Activated CD8-positive, alpha-beta T cell treated with anti-CD3 and anti-CD28 coated beads, Interleukin-2, amount 10 ng/mL, durations not matched to agents 7 days and 5 days (primary cell): ENCODE measurements at places on chromosomes 5 and 9. TPM values are rescaled to one million over a fixed set of nuclear protein-coding genes. Genes with fewer than 3 reads are reported as not detected.

STX17 gene
- total RNA-seq: 40.0 TPM

NAIP gene
- 11.3 TPM for total RNA-seq

SOX30 gene
- total RNA-seq: 0.10 TPM

GRM6 gene
- total RNA-seq: not detected

GFRA3 gene
- 0.16 TPM for total RNA-seq

BTNL9 gene
- not detected for total RNA-seq

PCDHA1 gene
- total RNA-seq: not detected

BRINP1 gene
- not detected for total RNA-seq

TRIO gene
- total RNA-seq: 6.6 TPM

C5orf52 gene
- total RNA-seq: not detected

ABLIM3 gene
- not detected for total RNA-seq

GMCL2 gene
- not detected for total RNA-seq

NKD2 gene
- 3.2 TPM for total RNA-seq

CEL gene
- 2.4 TPM for total RNA-seq

TTC23L gene
- not detected for total RNA-seq

- DNase-seq: no peak
Observed at GRCh38 chr5:136781464-136781863, 416.1 kb upstream of the TRPC7 start.

- DNase-seq: no peak
Observed at GRCh38 chr5:20331826-20332225, 343.8 kb upstream of the CDH18 start.

DNA sequence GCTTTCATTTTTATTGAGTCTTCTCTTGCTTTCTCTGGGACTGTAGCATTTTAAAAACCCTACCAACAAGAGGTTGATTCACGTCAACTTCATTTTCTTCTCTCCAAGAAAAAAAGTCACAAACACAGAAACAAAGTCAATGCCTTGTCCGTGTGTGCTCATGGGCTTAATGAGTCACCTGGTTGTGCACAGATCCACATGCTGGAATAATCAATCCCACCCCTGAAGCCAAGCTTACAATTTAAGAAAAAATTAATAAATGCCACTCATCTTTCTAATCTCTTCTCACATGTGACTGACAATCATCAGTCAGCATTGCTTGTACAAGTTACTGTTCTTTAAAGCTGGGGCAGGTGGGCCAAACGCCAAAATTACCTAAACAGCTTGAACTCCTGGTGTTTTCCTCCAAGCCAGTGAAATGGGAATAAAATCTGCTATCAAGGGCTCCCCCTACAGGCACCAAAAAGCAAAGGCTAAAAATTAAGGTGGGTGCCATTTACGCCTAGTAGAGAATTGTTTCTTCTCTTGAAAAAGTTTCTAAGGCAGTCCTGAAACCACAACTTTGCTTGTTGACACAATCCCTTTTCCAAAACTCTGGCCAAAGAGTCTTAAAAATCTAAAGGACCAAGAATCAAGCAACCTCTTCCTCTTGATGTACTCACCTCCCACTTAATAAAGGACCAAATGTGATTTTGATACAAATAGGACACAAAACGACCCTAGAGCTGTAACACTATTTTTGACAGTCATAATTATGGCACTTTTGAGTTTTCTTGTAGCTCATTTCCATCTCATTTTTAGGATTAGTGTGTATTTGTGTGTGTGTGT is 21.3 kb downstream of the TRMO start:
- DNase-seq: peak; percentile 46

DNA sequence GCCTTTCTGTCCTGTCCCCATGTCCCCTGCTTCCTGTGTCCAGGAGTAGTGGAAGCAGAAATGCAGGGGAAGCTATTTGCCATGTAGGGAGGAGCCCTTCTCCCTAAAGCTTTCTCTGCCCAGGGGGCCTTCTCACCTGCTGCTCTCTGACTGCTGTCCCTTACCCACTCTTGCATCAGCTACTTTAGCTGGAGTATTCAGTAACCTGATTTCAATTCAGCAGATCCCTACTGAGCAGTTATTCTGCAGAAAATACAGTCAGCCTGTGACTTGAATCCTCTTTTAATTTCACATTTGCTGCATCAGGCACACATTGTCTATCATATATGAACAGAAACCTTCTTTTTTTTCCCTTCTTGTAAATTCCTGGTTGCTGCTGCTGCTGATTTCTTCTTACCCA is 90.4 kb downstream of the MVB12B start:
- no peak for DNase-seq

DNA sequence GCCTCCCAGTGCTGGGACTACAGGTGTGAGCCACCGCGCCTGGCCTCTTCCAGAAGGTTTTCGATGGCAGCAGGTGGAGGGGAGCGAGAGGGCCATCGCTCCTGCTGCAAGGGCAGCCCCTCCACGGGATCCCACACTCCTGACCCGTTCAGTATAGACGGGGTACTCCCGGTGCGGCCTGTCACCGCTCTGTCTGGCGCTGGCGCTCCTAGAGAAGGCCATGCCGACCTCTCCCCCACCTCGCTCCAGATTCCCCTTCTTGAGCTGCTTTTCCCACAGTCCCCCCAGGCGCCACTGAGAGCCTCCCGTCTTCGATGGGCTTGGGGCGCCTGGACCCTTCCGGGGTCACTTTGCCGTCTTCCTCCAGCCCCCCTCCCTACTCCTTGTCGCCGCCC is 4.3 kb upstream of the SQSTM1 start:
- no peak for DNase-seq

- DNase-seq: no peak
Observed at GRCh38 chr9:107976767-107977166, 487.2 kb upstream of the KLF4 start.

DNA sequence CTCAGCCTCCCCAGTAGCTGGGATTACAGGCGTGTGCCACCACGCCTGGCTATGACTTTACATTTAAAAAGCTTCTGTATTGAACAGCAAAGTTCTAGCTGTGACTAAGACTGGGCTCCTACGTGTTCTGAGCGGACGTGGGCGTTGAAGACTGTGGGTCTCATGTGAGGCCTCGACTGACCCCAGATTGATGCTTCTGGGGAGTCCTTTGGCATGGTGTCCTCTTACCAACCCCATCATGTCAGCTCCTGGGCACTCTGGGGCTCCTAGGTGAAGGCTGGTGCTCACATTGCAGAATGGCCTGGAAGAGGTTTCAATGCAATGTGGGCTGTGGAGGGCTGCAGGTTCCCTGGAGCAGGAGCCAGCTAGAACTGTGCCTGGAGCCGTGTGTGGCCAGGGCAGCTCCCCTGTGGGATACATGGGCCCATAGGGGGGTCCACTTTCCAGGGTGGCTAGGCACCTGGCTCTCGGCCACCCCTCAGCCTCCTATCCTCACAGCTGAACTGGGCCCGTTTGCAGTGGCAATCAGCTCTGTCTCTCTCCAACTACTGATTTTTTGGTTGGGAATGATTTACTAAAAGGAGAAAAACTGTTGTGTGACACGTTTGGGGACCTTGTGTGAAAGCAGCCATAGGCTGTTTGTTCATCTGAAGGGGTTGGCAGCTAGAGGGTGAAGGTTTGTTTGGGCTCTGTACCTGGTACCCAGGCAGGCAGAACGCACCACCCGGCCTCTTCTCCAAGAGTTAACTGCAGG is 29.7 kb downstream of the SLC25A25 start:
- DNase-seq: no peak

- DNase-seq: peak; percentile 74
Observed at GRCh38 chr9:15299374-15299939, 7.6 kb downstream of the TTC39B start.

- no peak for DNase-seq
Observed at GRCh38 chr9:16701347-16701746, 169.1 kb downstream of the BNC2 start.

- DNase-seq: peak; percentile 79
Observed at GRCh38 chr5:172833686-172834414, at the start of gene ERGIC1. TSS of gene ERGIC1 (plus strand) at chr5:172834251. CDS start at chr5:172834414, 163 bp downstream.

DNA sequence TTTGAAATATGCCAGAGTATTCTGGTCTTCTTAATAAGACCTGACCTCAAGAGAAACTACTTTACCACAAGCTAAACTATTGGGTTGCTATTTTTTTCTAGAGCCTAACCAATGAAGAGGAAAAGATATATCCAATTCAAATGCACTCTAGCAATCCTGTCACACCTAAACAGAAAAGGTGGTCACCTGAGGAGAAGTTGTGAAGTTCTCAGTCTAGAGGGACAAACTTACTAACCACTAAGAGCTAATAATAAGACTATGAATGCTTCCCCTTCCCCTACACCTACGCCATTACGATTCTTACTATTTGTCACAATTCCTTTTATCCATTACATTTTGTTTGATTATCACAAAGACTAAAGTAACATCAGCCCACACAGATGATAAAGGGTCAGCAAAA is 29.7 kb downstream of the RLN2 start:
- no peak for DNase-seq

DNA sequence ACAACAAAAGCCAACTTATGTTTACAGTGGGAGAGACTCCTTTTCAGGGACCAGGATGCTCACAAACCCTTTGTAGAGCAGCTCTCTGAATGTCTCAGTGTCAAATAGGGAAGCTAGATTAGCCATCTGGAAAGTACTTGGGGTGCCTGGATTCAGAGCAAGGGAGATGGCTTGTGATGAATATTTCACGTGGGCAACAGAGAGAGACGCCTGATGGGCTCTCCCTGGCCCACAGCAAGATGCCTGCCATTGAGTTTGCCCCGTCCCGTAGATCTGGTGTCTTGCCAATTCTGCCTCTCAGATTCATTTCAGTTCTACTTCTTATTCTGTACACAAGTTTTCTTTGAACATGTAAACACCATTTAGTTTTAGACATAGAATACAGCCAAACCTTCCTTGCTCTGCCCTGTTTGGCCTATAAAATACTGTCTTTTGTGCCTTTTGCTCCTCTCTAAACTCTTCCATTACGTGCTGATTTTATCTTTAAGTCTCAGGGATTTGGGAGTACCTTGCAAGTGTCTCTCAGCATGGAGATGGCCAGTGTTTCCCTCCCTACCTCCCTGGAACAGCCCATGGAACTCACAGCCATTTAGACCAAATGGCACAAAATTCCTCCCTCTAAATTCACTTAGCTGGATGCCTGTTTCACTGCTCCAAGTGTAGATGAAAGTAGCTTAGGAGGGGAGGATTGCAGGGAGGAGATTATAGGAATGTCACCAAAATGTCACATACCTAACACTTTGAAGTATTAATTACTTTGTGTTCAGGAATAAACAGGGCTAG is 234.3 kb downstream of the SAXO1 start:
- DNase-seq: no peak

DNA sequence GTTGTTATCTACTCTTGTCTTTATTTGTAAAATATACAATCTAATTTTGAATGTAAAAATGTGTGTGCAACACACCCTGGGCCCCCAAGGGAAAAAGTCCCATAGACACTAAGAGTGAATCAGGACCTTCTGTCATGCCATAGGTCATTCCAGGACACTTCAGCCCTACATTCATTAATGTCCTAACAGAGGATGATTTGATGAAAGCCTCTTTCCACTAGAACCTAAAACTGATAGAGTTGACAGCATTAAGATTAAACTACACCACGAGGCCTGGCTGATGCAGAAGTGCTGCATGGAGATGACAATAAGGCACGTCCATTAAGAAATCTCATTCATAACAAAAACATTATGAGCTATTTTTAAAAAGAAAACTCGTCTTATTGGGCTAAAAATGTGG is 46.2 kb downstream of the FRMD3 start:
- DNase-seq: no peak

- DNase-seq: no peak
Observed at GRCh38 chr5:109580225-109580624, 109.5 kb upstream of the MAN2A1 start.

GRCh38 chr5:137995077-137995748 is 37.7 kb downstream of the FAM13B start:
- DNase-seq: no peak

DNA sequence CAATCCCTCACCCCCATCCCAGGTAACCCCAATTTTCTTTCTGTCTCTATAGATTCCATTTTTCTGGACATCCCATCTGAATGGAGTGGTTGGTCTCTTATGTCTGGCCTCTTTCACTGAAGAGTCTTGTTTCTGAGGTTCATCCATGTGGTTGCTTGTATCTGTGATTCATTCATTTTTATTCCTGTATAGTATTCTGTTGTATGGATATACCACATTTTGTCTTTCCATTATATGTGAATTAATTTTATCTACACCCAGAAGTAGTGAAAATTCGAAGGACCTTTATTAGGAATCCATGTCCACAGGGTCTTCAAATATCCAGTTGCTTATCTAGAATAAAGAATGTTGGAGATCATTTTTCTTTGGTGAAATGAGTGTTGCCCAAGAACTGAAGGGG is 207.6 kb upstream of the MSX2 start:
- DNase-seq: no peak

DNA sequence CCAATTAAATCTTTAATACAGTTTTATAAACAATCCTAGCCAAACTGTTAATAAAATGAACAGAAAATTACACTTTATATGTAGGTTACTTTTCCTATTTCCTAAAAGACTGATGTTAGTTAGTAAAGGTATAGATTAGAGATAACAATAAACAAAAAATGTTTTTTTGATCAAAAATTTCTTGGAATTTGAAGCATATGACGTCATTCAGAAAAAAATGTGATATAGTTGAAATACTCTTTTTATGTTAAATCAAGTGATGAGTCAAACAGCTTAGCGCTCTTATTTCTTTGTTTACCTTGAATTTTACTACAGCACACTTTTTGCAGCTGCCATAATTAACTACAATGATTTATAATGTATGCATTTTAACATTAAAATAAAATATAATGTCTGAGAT is 195.8 kb downstream of the SLC12A2 start:
- no peak for DNase-seq

DNA sequence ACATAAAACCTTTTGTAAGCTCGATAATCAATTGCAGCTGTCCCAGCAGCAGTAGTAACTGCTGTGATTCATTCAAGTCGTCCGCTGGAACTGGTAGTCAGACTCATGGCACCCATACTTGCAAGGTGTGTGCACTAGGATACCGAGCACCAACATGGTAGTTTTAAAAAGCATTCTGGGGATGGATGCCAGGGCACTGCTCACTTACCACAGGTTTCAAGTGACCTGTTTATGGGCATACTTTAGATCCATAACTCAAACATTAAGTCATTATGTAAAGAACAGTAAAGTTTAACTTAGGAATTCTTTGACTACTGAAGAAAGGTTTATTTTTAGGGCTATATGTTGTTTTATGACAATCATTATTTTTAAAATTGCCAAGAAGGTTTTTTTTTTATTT is 2277.6 kb downstream of the MAT2B start:
- no peak for DNase-seq

- DNase-seq: peak; percentile 89
Observed at GRCh38 chr5:1140171-1140817, 28.4 kb upstream of the SLC12A7 start.

DNA sequence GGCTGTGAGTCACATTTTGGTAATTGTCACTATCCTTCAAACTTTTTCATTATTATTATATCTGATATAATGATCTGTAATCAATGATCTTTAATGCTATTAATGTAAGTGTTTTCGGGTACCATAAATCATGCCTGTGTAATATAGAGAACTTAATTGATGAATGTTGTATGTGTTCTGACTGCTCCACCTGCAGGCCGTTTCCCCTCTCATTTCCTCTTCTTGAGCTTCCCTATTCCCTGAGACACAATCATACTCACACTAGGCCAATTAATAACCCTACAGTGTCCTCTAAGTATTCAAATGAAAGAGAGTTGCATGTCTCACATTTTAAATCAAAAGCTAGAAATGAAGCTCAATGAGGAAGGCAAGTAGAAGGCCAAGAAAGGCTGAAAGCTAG is 420.9 kb upstream of the SGCD start:
- no peak for DNase-seq
